ENCODE measurements at places on chromosomes 1 and 21.

DNA sequence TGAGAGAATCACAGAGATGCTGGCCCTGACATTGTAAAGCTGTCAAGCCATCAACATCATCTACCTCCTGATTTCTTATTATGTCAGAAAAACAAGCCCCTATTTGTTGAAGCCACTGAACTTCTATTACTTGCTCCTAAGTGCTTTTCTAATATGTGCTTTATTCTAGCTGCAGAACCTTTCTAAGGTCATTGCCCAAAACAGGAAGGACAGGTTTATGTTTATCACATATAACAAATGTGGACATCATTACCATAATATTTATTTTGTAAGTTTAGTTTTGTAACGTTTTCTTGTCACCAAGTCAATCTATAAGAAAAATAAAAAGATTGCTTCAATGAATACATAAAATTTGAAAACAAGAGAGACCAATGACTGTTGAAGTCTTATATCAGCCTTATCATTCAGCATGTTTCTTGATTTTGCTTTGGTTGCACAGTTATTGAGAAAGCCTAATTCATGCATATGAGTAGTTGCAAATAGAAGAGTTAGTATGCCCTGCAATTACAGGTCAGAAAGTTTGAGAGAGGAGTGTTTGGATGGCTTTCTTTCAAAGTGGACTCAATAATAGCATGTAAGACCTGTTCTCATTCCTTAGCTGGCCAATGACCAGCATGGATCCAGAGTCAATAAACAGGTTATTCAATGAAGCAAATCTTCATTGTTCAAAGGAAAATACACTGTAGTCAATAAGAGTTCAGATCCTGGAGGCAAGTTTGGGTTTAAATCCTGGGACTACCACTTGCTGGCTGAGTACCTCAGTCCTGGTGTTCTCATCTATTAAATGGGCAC lies 84.1 kb downstream of the MAB21L3 start:
- DNase-seq: no peak

DNA sequence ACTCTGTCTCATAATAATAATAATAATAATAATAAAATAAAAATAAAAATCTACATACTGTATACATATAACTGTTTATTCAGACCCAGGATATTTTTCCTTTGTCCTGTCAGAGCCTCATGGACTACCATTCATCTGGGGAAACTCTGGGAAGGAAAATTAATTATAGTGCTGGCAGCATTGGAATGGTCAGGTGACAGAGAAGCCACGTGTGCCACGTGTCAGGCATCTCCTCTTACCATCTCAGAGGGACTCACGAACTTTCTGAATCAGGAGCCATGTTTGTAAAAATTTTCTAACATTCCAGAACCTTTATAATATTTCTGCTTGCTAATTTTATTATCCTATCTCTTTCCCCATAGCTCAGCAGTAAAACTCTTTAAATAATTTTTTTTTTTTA lies 97.8 kb upstream of the HNRNPU start:
- DNase-seq: no peak

GRCh38 chr1:203028067-203028783 lies 1.9 kb downstream of the PPFIA4 start:
- DNase-seq: no peak

GRCh38 chr1:89808441-89809117 lies 12.3 kb upstream of the LRRC8D start:
- no peak for DNase-seq

DNA sequence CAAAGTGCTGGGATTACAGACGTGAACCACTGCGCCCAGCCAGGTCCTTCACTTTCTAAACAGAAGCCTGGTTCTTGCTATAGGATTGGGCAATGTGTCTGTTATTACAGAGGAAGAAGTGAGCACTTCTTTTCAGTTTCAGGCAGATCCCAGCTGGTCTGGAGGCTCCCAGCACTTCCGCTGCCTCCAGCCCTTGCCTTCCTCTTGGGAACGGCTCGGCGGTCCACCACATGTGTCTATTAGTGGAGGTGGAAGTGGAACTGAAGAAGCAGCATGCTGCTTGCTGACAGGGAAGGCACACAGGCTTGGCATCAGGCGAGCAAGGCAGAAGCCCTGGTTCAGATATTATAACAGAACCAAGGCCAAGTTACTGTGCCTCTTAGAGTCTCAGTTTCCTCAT lies 17.0 kb downstream of the MKNK1 start:
- no peak for DNase-seq

- DNase-seq: no peak
These were observed 22.4 kb upstream of the INTS3 start for GRCh38 chr1:153705484-153705883.

DNA sequence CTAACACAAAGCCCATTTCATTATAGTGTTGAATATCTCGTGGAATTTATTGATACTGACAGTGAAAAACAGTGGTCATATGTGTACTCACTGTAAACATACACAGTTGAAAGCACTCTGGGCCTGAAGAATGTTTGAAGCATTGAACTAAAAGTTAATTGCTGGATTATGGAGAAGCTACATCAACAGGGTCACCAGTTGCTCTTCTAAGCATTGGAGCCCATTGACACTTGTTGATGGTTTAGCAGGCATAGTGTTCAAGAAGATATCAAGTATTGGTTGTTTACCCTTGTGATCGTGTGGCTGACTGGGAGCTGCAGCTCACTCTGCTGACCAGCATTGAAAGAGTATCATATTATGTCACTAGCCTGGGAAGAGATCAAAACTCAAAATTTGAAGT lies 10.3 kb downstream of the ZYG11A start:
- no peak for DNase-seq

DNA sequence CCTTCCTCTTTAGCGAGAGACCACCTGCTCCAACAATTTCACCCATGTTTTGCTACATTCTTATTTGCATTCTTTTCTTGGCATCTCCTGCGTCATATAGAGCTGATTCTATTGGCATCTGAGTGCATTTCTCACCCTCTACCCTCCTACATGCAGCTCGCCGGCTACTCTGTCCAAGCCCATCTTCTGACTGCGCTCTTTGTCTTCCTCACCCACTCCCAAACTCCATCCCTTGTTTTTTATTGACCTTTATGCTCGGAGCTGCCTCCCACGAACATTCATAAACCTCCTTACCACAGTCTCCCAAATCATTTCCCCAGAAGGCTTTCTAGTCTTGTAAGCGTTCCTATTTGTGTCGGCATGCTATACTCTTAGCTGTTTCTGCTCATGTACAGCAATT lies 33.6 kb upstream of the FMN2 start:
- no peak for DNase-seq

DNA sequence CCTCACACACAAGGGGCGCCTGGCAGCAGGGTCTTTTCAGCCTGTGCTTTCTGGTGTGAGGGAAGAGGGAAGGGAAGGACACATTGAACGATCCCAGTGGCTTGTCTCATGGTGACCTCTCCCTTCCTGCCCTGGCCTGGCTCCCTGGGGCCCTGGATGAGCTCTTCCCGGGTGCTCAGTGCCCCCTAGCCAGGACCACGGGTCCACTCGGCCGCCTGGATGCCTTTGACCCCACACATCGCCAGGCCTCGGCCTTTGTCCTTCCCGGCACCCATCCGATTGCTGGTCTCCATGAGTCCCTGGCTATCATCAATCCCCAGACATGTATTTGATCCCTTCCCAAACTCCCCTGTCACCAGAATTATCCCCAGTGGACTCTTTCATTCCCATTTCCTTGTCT lies 6.0 kb upstream of the TFF3 start:
- DNase-seq: no peak

- no peak for DNase-seq
These were observed 15.1 kb downstream of the PCP4 start for GRCh38 chr21:39882151-39882838.

- no peak for DNase-seq
These were observed 1.3 kb downstream of the CDK18 start for GRCh38 chr1:205505791-205506190.

GRCh38 chr1:42922687-42923366 lies 35.8 kb downstream of the SLC2A1 start:
- no peak for DNase-seq

DNA sequence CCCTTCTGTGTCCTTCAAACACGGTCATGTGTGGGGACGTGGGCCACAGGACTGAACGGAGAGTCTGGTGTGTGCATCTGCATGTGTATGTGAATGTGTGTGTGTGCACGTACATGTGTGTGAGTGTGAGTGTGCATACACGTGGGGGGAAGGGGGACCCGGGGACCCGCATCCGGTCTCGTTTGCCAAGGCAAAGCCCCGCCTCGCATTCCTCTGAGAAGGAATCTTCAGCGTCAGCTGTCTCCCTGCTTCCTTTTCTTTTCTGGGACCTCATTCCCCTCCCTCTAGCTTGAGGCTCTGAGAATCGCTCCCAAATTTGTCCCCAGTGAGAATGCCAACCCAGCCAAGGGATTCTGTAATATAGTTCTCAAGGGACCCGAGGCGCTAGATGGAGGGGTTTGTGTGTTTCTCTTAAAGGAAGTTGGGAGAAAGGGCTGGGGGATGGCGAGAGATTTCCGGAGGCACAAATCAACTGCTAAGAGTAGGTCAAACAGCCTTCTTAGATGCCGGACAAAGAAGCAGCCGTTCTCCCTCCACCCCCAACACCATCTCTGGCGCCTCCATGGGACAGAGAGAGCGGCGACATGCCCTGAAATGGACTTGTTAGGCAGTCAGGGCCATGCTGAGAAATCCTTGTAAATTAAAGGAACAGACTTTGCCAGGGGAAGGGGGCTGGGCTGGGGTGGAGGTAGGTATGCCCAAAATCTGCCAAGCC lies 6.6 kb downstream of the IFFO2 start:
- no peak for DNase-seq

- no peak for DNase-seq
These were observed at the start of gene ERVH48-1 for GRCh38 chr21:42925114-42925926. TSS of gene ERVH48-1 (minus strand) at chr21:42925630. CDS start at chr21:42919006, 6,624 bp downstream.

- DNase-seq: no peak
These were observed 3.4 kb downstream of the PTTG1IP start for GRCh38 chr21:44869781-44870747.

DNA sequence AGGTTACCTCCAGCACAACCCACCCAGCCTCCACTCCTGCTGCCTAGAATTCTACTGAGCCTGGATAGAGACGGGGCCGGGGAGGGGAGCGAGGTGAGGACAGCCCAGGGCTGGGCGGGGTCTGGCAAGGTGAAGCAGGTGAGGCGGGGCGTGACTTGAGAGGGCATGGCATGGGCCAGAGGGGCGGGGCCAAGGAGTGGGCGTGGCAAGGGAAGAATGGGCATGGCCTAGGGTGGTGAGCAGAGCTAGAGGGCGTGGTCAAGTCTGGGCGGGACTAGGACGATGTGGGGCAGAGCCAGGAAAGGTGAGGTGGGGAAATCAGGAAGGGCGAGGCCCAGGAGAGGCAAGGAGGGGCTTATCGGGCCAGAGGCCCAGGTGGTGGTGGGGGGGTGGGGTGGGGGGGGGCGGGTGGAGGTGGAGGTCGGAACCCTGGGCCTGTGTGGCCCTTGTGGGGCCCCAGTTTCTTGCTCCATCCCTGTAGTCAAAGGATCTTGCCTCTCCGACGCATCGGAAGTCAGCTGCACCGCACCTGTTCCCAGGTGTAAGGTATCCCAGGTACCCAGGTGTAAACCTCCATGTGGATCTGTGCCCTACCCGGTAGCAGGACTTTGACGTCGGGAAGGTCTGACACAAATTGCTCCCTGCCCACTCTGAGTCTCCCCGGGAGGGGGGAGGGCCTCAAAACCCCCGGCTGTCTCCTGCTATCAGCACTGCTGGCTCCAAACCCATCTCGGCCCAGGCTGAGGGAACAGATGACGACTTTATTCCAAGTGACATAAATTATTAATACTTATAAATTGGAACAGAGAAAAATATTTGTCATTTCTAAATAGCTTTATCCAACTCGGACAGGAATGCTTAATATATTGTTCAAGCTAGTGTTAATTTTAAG lies 32.9 kb upstream of the UTS2 start:
- DNase-seq: no peak

DNA sequence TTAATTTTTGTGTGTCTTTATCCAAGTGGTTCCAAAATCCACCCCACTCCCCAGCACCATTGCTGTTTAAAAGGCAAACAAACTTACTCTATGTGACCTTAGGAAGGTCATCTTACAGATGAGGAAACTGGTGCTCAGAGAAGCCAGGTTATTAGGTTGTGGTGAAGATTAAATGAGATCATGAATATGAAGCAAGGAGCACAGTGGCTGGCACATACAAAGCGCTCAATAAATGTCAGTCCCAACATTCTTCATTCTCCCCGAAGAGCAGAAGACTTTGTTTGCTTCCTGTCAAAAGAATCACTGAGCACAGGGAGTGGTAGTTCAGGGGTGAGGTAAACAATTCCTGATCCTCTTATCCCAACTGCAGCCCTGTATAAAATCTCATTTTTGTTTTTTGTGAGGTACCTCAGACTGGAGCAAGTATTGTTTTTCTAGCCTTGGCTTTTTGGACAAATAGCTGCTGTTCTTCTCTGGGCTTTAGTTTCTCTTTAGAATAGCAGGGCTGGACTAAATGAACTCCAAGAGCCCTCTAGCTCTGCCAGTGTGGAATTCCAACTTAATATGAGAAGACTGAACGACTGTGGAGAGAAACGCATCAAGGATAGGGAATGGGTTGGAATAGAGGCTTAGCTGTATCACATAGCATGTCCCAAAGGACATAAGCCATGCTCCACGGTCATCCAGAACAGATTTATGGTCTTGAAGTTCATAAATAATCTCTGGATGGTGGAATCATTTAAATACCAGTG lies 455.3 kb upstream of the USP24 start:
- DNase-seq: no peak

- no peak for DNase-seq
These were observed 1.8 kb upstream of the CYB5R1 start for GRCh38 chr1:202968895-202969295.

DNA sequence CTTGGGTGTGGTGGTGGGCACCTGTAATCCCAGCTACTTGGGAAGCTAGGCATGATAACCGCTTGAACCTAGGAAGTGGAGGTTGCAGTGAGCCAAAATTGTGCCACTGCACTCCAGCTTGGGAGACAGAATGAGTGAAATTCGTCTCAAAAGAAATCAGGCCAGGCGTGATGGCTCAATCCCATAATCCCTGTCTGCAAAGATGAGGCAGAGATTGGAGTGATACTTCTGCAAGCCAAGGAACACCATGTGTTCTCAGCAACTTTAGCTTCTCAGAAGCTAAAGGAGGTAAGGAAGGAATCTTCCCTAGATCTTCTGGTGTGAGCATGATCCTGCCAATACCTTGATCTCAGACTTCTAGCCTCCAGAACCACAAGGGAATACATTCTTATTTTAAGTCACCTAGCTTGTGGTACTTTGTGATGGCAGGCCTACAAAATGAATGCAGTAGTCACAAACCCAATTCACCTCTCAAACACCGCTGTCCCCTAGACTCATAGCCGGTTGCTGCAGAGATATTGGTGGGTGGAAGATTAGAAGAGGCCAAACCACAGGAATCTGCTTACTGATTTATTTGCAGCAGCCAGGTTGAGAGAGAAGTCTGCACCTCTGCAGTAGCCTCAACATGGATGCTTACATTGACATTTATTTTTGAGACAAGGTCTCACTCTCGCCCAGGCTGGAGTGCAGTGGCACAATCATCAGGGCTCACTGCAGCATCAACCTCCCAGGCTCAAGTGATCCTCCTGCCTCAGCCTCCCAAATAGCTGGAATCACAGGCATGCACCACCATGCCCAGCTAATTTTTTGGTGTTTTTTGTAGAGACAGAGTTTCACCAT lies 18.6 kb downstream of the L1TD1 start:
- DNase-seq: no peak

All from NCI-H1417 treated with DMSO at 0.1 percent for 48 hours (cell line).